ENCODE measurements at places on chromosomes 11 and 22. TPM values are rescaled to one million over a fixed set of nuclear protein-coding genes. Genes with fewer than 3 reads are reported as not detected.

DNA sequence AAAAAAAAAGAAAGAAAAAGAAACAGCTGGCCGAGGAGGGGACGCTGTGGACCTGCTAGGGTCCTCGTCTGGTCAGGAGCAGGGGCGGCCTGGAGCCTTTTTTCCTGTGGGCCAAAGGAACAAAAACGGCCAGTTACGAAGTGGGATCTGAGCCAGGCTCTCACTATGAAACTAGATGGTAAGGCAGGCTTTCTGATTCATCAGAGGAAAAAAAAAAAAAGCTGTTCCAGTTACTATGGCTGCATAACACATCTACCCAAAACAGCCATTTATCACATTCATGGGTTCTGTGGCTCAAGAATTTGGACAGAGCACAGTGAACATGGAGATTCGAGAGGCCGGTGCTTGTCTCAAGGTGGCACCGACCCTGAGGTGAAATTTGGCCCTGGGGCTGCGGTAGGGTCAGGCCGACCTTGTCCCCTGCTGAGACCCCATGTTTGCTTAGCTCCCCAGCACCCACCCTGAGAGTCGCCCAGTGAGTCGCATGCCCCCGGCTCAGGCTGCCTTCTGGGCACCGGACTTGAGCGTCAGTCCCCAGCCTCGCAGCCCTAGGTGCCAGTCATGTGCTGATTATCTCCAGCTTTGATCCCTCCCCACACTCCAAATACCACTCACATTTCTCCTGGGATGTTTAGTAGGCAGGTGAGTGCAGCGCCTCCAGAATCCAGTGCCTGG lies 34.2 kb downstream of the MRGPRD start:
- H3K4me1 ChIP-seq = peaks cover 10% of the 10 kb centered on the region
- DNase-seq = no peak
- H3K36me3 ChIP-seq = no peaks in the 10 kb centered on the region
- H3K27me3 ChIP-seq = no peaks in the 10 kb centered on the region
- H3K4me3 ChIP-seq = no peak overlapping the region

- H3K4me1 ChIP-seq = no peaks in the 10 kb centered on the region
- H3K4me3 ChIP-seq = no peak overlapping the region
- no peaks in the 10 kb centered on the region for H3K36me3 ChIP-seq
- no peaks in the 10 kb centered on the region for H3K27me3 ChIP-seq
- no peak overlapping the region for H3K27ac ChIP-seq
Observed at GRCh38 chr22:40001106-40001505, 6.4 kb downstream of the FAM83F start.

DNA sequence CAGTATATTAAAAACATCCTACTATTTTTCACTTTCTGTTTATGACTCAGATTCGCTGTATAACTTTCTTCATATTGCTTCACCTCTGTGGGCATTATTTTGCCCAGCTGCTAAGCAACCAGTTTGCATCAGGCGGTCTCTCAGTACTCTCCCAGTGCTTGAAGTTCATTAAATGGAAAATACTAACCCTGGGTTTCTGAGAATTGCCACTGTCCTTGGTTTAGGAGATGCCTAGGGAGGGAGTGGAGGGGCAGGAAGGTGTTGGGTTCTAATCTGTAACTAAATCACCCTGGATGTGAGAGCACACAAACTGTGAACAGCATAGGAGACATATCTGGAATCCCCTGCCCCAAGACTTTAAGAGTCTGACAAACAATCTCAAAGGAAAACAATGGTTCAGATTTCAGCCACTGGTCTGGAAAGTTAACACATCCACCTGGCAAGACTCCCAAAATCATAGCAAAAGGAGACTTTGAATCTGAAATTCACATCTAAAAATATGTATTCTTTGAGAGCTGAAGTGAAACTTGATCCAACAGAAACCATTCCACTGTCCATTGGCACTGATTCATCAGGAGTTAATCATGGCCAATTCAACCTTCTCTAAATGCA lies 540.0 kb downstream of the SOX6 start:
- H3K4me3 ChIP-seq = no peak overlapping the region
- H3K27ac ChIP-seq = no peak overlapping the region
- H3K36me3 ChIP-seq = no peaks in the 10 kb centered on the region
- H3K27me3 ChIP-seq = no peaks in the 10 kb centered on the region

C1QTNF5 gene
- not detected for total RNA-seq

Data from Karpas-422 (cell line).